ENCODE measurements at places on chromosomes 13 and 19. TPM values are rescaled to one million over a fixed set of nuclear protein-coding genes. Genes with fewer than 3 reads are reported as not detected.
A peak's percentile ranks its signal among the peaks of the same experiment; 100 is the strongest.

DNA sequence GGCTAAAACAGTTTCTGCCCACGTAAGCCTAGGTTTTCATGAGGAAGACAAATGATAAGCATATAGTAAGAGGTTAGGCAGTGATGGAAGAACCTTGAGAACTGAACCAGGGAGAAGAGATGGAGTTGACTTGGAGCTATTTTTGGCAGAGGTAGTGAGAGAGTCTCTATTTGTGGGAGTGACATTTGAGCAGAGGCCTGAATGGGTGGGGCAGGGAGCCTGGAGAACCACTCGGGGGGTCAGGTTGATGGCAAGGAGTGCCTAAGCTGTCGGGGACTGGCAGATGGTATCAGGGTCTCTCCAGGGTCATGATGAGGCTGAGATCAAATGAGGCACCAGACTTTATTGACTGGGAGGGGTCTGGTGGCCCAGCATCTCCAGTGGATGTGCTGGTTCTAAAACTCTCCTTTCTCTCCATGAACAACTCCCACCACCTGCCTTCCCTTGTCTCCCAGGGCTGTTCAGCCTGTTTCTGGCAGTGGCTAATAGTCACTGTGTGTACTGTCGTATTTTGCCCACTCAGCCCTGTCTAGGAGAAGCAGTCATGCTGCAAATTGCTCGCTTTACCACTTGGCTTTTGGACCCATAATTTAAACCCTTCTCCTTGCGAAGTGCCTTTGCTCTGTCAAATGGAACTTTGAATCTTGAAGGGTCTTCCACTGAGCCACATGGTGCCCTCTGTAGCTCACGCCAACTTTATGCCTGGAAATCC lies 3.6 kb downstream of the MAU2 start:
- no peak for DNase-seq

- DNase-seq: no peak
Observed at GRCh38 chr19:3102239-3103140, 8.3 kb downstream of the GNA11 start.

GRCh38 chr13:67971291-67971690 lies 741.2 kb upstream of the PCDH9 start:
- no peak for DNase-seq

DNA sequence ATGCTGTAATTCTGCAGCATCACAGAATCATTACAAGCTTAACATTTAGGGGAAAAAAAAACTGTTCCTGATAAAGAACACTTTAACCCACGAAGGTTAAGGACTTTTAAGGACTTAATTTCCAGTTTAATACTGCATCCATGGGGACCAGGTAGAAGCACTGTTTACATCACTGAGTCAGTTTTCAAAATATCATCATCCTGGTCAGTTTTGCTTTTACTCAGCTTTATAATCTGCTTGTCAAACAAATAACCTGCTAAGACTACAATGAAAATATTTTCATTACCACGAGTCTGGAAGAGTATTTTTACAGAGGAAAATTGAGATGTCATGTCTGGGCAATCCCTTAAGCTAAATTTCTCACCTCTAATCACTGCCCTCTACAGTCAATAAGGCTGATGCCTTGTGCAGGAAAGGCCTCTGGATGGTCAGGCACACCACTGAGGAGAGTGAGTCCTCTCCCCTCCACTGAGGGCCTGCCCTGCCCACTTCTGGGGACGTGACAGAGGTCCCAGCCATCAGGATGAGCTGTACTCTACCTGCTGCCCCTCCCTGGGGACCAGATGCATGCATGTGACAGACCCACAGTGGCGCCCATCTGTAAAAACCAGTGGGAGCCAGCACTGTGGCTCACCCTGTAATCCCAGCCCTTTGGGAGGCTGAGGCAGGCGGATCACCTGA lies 31.0 kb downstream of the FOXO1 start:
- no peak for DNase-seq

Gene F10
- polyA plus RNA-seq: 14.4 TPM

DNA sequence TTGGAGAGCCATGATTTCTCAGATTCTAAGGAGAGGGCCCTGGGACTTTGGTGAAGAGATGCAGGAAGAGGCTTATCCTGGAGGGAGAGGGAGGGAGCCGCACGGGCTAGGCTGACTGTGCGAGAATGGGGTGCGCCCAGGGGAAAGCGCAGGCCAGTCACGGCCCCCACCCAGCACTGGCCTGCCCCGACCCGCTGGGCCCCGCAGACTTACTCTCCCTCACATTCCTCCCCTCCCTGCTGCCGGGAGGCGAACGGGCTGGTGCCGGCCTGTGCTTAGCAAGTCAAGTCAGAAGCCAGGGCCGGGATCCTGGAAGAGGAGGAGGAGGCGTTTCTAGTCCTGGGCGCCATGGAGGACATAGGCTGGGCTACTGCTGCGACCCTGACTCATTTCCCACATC lies 120.0 kb downstream of the CRYL1 start:
- no peak for DNase-seq

DNA sequence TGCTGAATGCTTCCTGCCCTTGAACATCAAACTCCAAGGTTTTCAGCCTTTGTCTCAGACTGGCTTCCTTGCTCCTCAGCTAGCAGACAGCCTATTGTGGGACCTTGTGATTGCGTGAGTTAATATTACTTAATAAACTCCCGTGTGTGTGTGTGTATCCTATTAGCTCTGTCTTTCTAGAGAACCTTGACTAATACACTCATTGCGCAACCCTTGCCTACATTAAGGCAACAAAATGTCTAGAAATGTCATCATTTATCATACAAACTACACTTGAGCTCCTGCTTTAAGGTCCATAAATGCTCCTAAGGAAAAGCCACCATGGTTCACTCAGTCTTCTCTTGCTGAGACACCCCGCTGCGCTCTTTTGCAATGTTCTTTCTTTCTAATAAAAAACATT lies 2861.0 kb downstream of the PCDH9 start:
- DNase-seq: no peak

DNA sequence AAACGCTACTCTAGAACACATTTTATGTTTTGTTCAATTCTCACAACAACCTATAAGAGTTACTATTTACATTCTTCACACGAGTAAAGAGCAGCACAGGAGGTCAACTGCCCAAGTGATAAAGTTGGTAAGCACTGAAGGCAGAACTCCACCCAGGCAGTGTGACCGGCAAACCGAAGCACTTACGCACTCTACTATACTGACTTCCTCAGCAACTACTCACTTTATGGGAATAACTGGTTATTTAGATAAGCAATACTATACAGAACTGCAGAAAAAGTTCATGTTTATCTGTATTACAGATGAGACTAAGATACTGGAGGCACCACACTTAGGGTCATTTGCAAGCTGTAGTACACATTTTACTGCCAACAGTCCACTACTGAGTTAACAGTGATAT lies 28.8 kb downstream of the FOXO1 start:
- DNase-seq: no peak

DNA sequence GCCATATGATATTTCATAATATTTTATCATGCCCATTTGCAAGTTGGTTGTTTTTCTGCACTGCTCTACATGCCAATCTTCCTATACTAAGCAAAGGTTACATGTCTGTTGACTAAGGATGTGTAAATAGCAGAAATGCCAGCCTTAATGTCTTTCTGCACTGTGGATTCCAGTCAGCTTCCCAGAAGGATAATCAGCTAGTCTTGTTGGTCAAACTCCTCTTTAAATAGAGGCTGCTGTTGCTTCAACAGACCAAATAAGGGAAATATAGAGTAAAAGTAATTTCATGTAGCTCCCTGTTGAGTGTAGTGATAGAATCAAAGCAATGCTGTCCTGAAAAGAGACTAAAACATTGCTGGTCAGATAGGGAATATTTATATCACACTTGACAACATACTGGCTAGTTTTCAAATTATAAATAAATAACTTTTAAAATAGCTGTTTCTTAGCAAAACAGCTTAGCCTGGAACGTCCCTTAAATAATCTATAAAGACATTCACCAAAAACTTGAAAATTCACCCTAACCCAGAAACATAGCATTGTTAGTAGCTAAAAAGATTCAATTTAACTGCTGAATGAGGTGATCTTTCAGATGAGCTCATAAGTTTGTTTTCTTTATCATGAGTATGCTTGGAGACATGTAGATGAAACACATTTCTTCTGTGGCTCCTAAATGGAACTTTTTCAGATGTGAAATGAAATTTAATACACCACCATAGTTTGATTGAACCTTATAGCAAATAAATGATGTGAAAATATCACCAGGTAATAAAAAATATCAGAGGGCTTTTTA lies 56.6 kb downstream of the FRY start:
- DNase-seq: no peak

DNA sequence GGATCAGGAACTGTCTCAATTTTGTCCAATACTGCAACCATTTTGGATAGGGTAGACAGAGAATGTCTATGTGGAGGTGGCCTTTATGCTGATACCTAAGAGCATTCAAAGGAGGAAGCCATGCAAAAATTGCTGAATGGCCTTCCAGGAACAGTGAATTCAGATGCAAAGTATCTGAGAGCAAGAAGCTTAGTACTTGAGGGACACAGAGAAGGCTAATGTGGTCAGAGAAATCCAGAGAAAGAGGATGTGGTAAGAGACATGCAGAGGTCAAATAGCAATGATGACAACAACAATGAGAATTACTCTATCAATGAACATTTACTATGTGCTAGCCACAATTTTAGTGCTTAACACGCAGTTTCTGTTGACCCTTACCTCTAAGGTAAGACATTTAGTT lies 785.6 kb upstream of the KLHL1 start:
- no peak for DNase-seq

GRCh38 chr19:33407716-33408115 lies 34.2 kb downstream of the CEBPG start:
- DNase-seq: no peak

Gene SMIM17
- 2.1 TPM for polyA plus RNA-seq

DNA sequence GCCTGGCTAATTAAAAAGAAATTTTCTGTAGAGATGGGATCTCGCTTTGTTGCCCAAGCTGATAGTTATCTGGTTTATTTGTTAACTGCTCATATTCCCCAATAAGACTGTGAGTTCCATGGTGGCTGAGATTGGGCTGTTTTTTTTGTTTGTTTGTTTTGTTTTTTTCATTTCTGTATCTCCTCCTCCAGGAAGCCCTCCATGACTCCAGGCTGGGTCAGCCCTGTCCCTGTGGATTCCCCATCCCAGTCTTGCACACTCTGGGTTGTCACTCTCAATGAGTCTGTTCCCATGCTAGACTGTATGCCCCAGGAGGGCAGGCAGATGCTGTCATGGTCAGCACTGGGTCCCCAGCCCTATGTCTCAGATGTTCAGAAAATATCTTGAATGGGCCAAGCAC lies 2.9 kb downstream of the EML2 start:
- no peak for DNase-seq

GRCh38 chr13:98108341-98108740 lies 34.6 kb upstream of the FARP1 start:
- DNase-seq: no peak

DNA sequence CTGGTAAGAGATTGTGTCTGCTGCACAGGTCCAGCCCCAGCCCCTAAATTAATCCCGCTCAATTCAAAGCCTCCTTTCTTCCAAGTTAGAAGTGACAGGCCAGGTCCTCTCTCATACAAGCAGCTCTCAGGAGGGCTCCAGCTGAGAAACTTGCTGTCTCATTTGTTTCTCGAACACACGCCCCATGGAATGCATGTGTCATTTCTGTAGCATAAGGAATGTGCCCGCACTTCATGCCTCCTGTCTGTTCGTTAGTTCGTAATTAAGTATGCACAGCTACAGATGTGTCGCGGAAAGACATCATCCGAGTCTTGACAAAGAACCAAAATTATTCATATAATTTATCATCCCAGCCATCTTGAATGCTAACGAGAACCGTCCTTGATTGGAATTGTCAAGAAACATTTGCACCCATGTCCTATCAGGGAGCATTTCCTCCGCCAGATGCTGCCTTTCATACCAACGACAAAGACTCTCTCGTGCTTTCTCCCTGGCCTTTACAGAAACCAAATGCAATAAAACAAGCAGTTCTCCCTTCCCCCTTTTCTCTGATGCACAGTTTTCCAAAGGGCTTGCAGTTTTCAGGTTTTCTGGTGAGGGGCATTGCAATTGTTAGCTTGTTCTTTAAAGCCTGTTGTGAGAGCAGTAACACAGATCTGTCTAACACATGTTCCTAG lies 133.5 kb downstream of the UQCRFS1 start:
- DNase-seq: no peak

GRCh38 chr13:42991898-42992763 lies at the start of gene EPSTI1:
Gene EPSTI1 (minus strand): TSS chr13:42992241. CDS start chr13:42992165, 76 bp downstream.
- peak; percentile 73 for DNase-seq

DNA sequence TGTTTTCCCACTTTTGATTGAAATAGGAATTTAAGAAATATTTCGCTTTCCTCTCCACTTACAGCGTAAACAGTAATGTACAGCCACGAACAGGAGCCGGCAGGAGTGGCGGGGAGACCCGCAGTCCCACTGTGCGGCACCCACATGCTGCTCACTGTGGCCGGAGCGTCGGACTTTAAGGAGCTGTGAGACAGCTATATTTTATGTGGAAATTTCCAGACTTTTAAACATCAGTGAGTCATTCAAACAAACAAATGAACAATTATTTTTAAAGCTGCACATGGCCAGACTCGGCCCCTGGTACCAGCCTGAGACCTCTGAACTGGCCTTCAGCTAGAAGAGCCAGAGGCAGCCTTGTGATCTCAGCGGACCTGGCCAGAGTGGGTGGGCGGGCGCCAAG lies 52.5 kb downstream of the CRYL1 start:
- DNase-seq: no peak

DNA sequence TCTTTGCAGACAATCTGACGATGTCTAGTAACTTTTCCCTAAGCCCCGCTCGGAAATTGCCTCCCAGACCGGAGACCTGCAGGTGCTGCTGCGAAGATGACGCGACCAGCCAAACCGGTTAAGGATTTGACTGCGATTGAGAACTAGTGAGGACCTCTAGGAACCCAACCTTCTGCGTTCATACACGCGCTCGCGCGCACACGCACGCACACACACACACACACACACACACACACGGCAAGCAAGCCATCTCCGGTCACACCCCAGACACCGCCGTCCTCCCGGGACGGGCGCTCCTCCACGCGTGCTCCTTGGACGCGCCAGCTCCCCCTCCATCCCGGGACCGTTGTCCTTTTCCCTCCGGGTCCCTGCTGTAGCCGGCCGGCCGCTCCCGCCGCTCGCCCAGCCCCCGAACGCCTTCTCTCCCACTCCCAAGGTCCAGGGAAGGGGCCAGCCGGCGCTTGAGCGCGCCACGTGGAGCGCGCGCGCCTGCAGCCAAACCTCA lies 1.2 kb downstream of the TBC1D4 start:
- peak; percentile 71 for DNase-seq

DNA sequence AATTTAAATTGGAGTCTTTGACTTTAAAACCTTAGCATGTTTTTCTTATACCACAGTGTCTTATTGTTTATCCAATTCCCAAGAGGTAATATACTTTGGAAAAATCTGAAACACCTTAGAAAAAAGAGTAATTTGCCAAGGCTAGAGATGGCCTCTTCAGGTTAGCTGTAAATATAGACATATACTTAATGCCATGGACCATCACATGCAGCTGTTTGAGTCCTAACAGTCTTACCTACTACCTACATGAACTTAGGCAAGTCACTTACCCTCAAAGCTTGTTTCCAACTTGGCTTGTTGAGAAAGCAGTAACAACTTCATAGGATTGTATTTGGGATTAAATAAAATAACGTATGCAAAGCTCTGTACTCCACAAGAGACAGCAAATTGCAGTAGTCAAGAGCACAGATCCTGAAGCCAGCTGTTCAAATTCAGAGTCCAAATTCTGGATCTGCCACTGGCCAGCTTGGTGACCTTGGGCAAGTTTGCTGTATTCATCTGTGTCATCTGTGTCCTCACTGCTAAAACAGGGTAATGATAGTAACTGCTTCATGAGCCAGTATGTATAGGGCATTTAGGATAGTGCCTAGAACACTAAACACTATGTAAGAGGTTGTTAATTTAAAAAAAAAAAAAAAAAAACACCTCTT lies 13.2 kb upstream of the SPART start:
- DNase-seq: no peak

GRCh38 chr13:84870190-84870589 lies 929.0 kb downstream of the SLITRK6 start:
- DNase-seq: no peak

GRCh38 chr19:19719798-19720197 lies 13.1 kb downstream of the ZNF14 start:
- no peak for DNase-seq

All from muscle of arm (tissue), 14 donors.